ENCODE measurements at places on chromosomes 3 and 15. TPM values are rescaled to one million over a fixed set of nuclear protein-coding genes. Genes with fewer than 3 reads are reported as not detected.

Gene CYP8B1
- polyA plus RNA-seq = not detected

- H3K4me1 ChIP-seq = peaks cover 15% of the 10 kb centered on the region
- H3K27ac ChIP-seq = peak overlapping the region; percentile 45
- no peaks in the 10 kb centered on the region for H3K36me3 ChIP-seq
- no peak overlapping the region for H3K4me3 ChIP-seq
- H3K27me3 ChIP-seq = no peaks in the 10 kb centered on the region
Measured at GRCh38 chr3:177776661-177777101, 579.4 kb upstream of the TBL1XR1 start.

DNA sequence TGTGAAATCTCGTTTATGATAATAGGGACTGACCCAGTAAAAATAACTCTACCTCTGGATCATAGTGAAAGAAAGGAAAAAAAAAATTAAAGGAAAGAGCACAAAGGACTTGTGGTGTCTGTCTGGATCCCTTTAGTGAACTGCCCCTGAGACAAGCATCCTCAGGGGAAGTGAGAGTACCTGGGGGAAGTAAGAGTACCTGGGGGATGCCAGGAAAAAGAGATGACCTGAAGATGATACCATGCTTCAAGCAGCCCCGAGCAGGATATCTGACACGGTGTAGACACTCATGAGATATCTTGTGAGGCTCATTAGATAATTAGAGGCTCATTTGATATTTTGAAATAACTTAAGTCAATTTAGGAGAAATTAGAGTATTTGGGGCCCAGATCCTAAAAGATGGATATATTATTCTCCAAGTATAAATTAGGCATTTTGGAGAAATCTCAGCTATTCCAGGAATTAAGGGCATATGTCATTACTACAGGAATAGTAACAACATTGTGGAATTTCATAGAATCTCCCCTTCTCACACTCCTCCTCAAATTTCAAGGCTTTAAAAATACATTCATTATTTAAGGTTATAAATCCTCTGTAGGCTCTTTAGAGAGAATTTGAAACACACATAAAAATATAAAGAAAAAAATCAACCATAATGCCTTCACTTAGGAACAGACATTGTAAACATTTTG lies 36.3 kb upstream of the PSMD6 start:
- no peak for DNase-seq
- no peaks in the 10 kb centered on the region for H3K36me3 ChIP-seq
- H3K4me3 ChIP-seq = no peak overlapping the region

Gene TMEM40
- 5.2 TPM for polyA plus RNA-seq

GRCh38 chr3:31671976-31672375 lies 139.3 kb downstream of the STT3B start:
- no peak overlapping the region for H3K27ac ChIP-seq
- DNase-seq = peak; percentile 43
- H3K36me3 ChIP-seq = no peaks in the 10 kb centered on the region

Gene CCDC32
- polyA plus RNA-seq = 22.6 TPM

GRCh38 chr15:73909651-73910050 lies 16.6 kb upstream of the LOXL1 start:
- H3K4me3 ChIP-seq = no peak overlapping the region
- H3K4me1 ChIP-seq = no peaks in the 10 kb centered on the region
- H3K27ac ChIP-seq = no peak overlapping the region
- DNase-seq = no peak

- peaks cover 5% of the 10 kb centered on the region for H3K4me1 ChIP-seq
- no peaks in the 10 kb centered on the region for H3K36me3 ChIP-seq
- H3K27me3 ChIP-seq = no peaks in the 10 kb centered on the region
Measured at GRCh38 chr3:90018779-90019178, 911.4 kb downstream of the EPHA3 start.

DNA sequence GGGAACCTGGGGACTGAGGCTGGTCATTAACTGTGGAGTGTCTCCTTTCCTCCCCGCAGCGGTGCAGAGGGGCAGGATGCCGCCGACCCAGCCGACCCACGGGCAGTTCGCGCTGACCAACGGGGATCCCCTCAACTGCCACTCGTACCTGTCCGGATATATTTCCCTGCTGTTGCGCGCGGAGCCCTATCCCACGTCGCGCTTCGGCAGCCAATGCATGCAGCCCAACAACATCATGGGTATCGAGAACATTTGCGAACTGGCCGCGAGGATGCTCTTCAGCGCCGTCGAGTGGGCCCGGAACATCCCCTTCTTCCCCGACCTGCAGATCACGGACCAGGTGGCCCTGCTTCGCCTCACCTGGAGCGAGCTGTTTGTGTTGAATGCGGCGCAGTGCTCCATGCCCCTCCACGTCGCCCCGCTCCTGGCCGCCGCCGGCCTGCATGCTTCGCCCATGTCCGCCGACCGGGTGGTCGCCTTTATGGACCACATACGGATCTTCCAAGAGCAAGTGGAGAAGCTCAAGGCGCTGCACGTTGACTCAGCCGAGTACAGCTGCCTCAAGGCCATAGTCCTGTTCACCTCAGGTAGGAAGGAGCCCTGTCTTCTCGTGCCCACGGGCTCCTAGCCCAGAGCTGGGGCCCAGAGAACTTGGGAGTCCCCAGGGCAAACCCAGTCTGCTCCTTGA lies 3.7 kb downstream of the NR2F2 start:
- no peak overlapping the region for H3K4me3 ChIP-seq
- H3K36me3 ChIP-seq = no peaks in the 10 kb centered on the region
- no peak overlapping the region for H3K27ac ChIP-seq
- peaks cover 90% of the 10 kb centered on the region for H3K27me3 ChIP-seq
- no peaks in the 10 kb centered on the region for H3K4me1 ChIP-seq
- no peak for DNase-seq

DNA sequence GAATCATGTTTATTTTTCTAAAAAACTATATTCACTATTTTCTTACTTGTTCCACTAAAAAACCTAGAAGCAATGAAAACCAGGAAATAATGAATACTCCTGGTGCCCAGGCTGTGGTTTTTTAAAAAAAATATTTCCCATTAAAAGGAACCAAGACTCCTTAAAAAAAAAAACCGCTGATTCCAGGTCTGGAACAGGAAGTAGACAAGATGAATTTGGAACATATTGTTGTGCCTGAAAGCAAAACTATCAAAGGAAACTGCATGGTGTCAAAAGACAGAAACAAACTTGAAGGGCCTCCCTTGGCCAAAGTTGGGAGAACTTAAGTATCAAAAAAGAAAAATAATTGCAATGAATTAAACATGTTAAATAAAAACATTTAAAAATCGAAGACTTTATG lies 245.3 kb upstream of the P2RY1 start:
- no peak for DNase-seq
- no peaks in the 10 kb centered on the region for H3K4me1 ChIP-seq
- H3K27ac ChIP-seq = no peak overlapping the region

DNA sequence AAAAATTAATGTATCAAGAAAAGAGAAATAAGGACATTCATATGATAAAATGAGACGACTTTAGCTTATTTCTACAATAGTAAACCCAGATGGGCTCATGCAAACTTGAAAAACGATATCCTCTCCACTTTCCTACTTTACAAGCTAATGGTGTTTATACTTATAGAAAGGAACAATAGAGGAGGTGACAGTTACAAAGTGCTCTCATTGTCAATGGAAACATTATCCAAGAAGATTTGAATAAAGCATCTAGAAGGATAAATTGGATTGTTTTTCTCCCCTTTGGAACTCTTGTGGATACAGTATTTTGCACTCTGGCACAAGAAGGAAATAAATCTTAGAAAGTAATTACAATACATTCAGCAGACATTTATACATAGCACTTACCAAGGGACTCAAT lies 20.2 kb upstream of the CCDC66 start:
- no peak overlapping the region for H3K4me3 ChIP-seq
- H3K27ac ChIP-seq = no peak overlapping the region
- no peak for DNase-seq
- no peaks in the 10 kb centered on the region for H3K27me3 ChIP-seq
- H3K36me3 ChIP-seq = no peaks in the 10 kb centered on the region

- peaks cover 10% of the 10 kb centered on the region for H3K4me1 ChIP-seq
- H3K27ac ChIP-seq = no peak overlapping the region
- no peaks in the 10 kb centered on the region for H3K27me3 ChIP-seq
- H3K36me3 ChIP-seq = no peaks in the 10 kb centered on the region
- DNase-seq = no peak
- no peak overlapping the region for H3K4me3 ChIP-seq
Measured at GRCh38 chr3:54710954-54711353, 216.9 kb downstream of the LRTM1 start.

- no peak overlapping the region for H3K4me3 ChIP-seq
- no peak overlapping the region for H3K27ac ChIP-seq
- peak; percentile 63 for DNase-seq
- H3K4me1 ChIP-seq = no peaks in the 10 kb centered on the region
- no peaks in the 10 kb centered on the region for H3K36me3 ChIP-seq
Measured at GRCh38 chr3:189727898-189728297, 96.7 kb downstream of the TP63 start.

Gene GOLGA8G
- polyA plus RNA-seq = not detected

DNA sequence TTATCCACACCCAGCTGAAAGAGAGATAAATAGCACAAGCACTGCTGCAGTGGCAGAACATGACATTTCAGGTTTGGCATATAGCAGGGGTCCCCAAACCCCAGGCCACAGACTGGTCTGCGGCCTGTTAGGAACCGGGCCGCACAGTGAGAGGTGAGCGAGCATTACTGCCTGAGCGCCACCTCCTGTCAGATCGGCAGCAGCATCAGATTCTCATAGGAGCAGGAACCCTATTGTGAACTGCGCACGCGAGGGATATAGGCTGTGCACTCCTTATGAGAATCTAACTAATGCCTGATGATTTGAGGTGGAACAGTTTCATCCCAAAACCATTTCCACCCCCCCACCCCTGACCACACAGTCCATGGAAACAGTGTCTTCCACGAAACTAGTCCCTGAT lies 54.6 kb downstream of the CCR4 start:
- no peaks in the 10 kb centered on the region for H3K27me3 ChIP-seq
- no peak overlapping the region for H3K27ac ChIP-seq
- DNase-seq = no peak
- H3K4me3 ChIP-seq = no peak overlapping the region
- H3K36me3 ChIP-seq = peaks cover 8% of the 10 kb centered on the region

Gene RETNLB
- not detected for polyA plus RNA-seq

Gene ATP2B2
- 0.22 TPM for polyA plus RNA-seq

Gene FANCD2OS
- polyA plus RNA-seq = not detected

DNA sequence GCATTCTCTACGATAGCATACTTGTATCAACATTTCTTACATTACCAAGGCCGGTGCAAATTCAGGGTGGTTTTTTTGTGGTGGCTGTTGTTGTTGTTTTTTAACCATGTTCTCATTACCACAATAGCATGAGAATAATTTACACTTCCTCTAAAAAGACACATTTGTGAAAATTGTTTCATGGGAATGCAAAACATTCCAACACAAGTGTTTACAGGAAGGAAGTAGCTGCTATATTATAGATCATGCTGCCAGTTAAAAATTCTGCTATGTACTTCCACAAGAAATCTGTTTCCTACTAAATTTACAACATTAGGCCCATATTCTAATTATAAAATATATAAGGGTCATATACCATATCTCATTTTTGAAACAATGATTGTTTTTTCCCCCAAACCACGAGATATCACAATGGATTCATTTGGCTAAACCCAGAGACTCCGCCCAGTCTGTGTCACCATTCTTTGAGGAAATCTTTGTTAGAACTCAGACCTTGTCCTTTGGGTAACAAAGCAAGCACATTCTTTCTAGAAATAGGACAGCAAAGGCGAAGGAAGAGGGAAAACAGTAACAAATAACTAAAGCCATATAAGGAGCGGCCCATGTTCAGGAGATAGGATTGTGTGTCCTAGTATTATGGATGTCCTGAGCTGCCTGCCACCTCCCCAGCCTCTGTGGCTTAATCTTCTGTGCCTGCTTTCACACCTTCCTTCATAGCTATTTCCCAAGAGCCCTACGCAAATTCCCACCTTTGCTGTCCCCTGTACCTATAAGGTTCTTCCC lies 60.1 kb downstream of the UACA start:
- H3K4me3 ChIP-seq = no peak overlapping the region
- no peaks in the 10 kb centered on the region for H3K36me3 ChIP-seq
- peak overlapping the region; percentile 56 for H3K27ac ChIP-seq
- H3K27me3 ChIP-seq = no peaks in the 10 kb centered on the region

- DNase-seq = no peak
- peaks cover 10% of the 10 kb centered on the region for H3K36me3 ChIP-seq
- no peaks in the 10 kb centered on the region for H3K27me3 ChIP-seq
- H3K4me1 ChIP-seq = peaks cover 24% of the 10 kb centered on the region
- peak overlapping the region; percentile 39 for H3K27ac ChIP-seq
- no peak overlapping the region for H3K4me3 ChIP-seq
Measured at GRCh38 chr15:90270502-90271150, 5.2 kb downstream of the NGRN start.

DNA sequence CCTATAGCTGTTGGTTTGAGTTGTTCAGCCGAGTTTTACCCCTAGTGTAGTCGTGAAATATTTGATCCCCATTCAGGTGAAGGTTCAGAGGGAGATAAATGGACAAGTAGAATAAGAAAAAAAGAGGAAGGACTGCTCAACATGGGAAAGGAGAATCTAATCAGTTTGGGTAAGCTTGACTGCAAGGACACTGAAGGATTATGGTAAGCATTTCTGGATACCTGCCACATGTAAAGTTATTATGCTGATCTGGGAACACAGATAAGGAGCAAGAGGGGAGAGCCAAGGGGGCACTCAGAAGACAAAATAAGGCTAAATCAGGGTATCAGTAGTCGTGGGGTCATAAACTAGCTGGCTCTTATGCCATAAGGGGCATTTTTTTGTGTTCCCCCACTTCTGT lies 49.9 kb downstream of the TFG start:
- peak overlapping the region; percentile 41 for H3K27ac ChIP-seq
- peaks cover 5% of the 10 kb centered on the region for H3K4me1 ChIP-seq
- peaks cover 7% of the 10 kb centered on the region for H3K36me3 ChIP-seq
- H3K27me3 ChIP-seq = no peaks in the 10 kb centered on the region
- no peak for DNase-seq

GRCh38 chr15:52912172-52912571 lies 122.0 kb upstream of the ONECUT1 start:
- no peaks in the 10 kb centered on the region for H3K36me3 ChIP-seq
- no peak overlapping the region for H3K4me3 ChIP-seq
- H3K4me1 ChIP-seq = no peaks in the 10 kb centered on the region

Gene CX3CR1
- polyA plus RNA-seq = 1.4 TPM

GRCh38 chr3:170484869-170485268 lies 66.2 kb downstream of the CLDN11 start:
- no peak overlapping the region for H3K27ac ChIP-seq
- no peaks in the 10 kb centered on the region for H3K27me3 ChIP-seq
- H3K36me3 ChIP-seq = no peaks in the 10 kb centered on the region
- no peak overlapping the region for H3K4me3 ChIP-seq
- DNase-seq = no peak

Gene TCAIM
- polyA plus RNA-seq = 20.1 TPM

DNA sequence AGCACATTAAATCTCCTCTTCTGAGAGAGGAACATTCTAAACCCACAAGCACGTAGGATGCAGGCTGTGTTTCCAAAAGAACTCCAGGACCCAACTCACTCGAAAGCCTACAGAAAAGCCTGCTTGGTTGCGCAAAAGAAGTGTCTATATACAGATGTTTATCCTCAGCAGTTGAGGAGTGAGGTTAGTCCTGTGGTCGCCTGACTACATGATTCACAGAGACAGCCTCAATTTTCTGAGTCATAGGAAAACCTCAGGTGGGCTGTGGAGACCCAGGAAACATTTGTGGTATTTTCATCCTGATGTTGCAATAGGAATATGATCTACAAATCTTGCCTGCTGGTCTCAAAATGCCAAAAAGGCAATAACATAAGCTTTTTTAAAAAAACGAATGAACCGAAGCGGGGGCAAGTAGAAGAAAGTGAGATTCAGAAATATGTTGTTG lies 183.8 kb upstream of the THRB start:
- H3K27ac ChIP-seq = no peak overlapping the region
- no peaks in the 10 kb centered on the region for H3K27me3 ChIP-seq
- no peaks in the 10 kb centered on the region for H3K36me3 ChIP-seq
- H3K4me3 ChIP-seq = no peak overlapping the region
- no peak for DNase-seq
- no peaks in the 10 kb centered on the region for H3K4me1 ChIP-seq

Gene CISH
- 6.4 TPM for polyA plus RNA-seq

Data from cardiac muscle cell (in vitro differentiated cells and primary cell).